ENCODE measurements at places on chromosomes 7 and 10.
A peak's percentile ranks its signal among the peaks of the same experiment; 100 is the strongest.

GRCh38 chr7:35988818-35989217, 164.2 kb upstream of the EEPD1 start:
- no peak for DNase-seq

GRCh38 chr10:9766762-9767161, 1250.9 kb upstream of the CELF2 start:
- no peak for DNase-seq

DNA sequence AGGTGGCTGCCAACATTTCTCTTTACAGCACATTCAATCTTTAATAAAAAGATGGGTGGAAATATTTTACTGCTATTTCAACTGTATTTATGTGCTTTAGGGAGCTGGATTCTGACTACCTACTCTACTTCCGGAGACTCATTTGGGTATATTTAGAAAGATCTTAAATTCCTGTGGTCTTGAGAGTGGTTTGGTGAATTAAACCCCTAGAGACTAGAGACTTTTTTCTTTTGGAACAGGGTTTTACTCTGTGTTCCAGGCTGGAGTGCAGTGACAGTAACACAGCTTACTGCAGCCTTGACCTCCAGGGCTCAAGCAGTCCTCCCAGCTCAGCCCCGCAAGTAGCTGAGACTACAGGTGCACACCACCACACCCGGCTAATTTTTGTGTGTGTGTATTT, 79.0 kb upstream of the HABP2 start:
- DNase-seq, result peak; percentile 80

DNA sequence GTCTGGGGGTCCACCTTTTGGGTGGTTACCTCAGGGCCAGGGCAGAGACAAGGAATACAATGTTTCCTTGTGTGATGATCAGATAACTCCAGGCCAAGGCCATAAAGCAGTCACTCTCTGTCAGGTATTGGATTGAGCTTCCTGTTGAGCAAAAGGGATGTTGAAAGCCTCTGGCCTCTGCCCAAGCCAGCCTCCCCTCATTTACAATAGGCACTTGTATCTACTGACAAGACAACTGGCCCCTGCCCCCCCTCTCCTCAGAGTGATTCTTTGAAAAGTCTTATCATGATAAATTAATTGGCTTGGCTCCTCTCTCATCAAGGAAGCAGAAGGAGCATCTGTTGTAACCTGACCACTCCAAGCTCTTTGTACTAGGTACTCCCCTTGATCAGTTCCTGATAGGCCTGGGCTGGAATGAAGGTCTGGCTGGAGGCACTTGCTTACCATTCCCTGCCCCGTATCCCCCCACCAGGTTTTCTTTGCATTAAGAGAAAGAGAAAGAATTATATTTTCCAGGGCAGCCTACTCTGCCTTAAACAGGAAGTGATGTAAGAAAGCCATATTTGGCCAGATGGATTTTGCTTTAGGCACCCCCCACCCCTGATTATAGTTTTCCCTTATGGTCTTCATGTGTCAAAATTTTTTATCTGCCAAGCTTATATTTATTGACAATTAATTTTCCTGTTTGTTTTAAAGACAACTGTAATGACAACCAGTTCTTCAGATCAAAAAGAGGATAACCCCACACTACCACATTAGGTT, 42.1 kb upstream of the HPS1 start:
- no peak for DNase-seq

DNA sequence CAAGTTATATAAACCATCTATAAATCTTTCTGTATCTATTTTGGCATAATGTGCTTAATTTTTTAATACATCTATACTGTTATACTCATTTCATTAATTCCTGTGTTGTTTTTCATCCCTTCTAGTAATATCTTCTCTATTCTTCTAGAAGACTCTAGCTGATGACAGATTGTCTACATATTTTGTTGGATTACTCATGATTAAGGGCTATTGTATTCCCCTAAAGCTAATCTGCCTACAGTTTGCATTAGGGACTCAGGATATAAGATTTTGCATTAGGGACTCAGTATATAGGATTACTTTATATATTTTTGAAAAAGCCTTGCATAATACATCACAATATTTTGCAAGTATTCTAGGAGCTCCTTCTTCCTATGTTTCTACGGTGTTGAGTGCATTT, 8.3 kb upstream of the SEMA3A start:
- DNase-seq, result peak; percentile 31

- DNase-seq, result no peak
Observed at GRCh38 chr10:83310688-83311087, 828.6 kb upstream of the GHITM start.

Data from fibroblast of skin of abdomen (primary cell).